GM12891 (cell line): ENCODE measurements at places on chromosomes 11 and 22.

- no peak for DNase-seq
Measured at GRCh38 chr22:17612057-17612456, 16.5 kb downstream of the ATP6V1E1 start.

- no peak for DNase-seq
Measured at GRCh38 chr22:37310075-37310606, 27.8 kb downstream of the CYTH4 start.

DNA sequence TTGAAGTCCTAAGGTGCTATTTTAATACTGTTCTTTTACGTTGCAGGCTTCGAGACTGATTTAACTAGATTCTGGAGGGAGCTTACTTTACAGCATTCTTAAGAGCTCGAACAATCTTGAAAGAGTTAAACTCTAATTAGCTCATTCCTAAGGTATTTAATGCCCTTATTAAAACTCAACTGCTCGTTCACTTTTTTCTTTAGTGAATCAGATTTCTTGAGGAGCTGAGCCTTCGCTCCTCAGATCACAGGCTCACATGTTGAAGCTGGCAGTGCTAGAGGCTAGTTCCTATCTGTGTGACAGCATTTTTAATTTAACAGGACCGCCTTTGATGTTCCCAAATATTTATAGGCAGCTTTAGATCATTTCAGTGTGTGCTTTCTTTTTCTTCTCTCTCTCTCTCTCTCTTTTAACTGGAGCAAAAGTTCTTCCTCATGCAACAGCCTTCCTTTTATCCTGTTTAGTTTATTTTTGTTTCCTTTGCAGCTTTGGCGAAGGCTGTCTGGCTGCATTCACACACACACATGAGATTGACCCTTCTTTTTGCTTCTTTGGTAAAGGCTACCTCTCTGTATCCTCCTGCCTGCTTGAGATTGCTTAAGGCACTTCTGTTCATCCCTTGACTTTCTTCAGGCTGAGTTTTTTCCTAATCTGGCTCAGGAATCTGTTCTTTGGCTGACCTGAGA is 21.0 kb downstream of the ZNRF3 start:
- no peak for DNase-seq

GRCh38 chr11:36218283-36218921 is 70.8 kb downstream of the COMMD9 start:
- no peak for DNase-seq

DNA sequence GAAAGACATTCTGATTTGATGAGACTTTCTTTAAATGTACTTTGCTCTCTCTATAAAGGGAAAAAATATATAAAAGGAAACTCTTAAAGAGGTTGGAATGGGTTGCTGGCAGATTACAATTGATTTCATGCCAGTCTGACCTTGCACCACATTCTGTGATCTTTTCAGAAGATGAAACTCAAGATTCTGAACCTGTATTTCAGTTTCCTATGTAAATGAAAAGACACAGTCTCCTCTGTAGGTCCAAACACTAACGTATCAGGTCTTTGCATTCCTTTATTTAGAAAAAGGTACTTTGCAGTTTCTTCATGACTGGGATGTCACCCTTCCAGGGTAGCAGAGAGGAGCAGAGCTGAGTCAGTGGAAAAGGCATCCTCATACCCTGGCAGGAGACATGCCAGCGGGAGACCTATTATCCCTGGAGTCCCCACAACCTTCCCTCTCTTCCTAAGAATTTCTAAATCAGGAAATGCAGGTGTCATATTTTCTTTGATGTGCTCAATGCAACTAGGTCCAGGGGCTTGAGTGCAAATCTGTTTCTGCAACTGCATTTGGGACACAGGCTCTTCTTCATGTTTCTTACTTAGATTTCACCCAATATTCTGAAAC is 282.6 kb downstream of the CADM1 start:
- DNase-seq = no peak

- DNase-seq = no peak
Measured at GRCh38 chr11:116960930-116961329, 123.5 kb upstream of the APOA1 start.

GRCh38 chr11:64877390-64878222 is 815 bp downstream of the EHD1 start:
- no peak for DNase-seq

DNA sequence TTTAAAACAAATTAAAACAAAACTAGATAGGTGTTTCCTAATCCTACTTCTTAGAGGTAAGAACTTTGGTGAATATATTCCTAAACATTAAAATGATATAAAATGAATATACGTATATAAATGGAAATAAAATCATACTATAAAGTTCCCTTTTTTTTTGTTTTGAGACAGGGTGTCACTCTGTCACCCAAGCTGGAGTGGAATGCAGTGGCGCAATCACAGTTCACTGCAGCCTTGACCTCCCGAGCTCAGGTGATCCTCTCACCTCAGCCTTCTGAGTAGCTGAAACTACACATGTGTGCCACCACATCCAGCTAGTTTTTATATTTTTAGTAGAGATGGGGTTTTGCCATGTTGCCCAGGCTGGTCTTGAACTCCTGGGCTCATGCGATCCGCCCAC is 44.9 kb downstream of the NPAT start:
- DNase-seq = no peak

DNA sequence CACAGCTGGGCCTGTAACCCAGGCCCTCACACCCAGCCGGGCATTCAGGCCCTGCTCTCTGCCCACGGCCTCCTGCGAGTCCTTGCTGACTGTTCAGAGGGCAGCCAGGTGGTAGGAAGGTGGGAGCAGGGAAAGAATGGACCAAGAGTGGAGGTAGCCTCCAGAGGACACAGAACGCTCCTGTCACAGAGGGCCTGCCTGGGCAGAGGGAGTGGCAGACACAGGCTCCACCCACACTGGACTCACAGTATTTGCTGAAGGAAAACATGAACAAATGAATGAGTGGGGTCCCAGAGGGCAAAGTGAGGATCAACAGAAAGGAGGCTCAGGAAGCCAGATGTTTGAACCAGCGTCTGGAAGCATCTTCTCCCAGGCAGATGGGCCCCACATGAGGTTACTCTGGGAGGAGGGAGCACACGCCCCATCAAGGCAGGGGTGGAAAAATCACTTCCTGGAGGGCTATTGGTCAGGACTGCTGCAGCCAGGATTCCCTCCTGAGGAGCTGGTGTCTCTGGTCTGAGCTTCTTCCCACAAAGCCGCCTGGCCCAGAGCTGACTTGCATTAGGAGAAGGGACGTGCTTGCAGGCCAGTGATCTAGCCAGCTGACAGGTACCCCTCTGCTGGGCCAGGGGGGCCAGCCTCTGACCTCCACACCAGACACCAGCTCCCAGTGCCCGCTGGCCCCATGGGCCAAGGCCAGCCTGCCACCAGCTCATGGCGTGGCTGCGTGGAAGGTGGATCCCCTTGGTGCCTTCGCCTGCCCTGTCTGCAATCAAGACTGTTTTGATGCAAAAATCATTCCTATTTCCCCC is 84.0 kb downstream of the THAP12 start:
- no peak for DNase-seq

GRCh38 chr22:17845327-17845726 is 71.1 kb upstream of the BID start:
- DNase-seq = no peak

DNA sequence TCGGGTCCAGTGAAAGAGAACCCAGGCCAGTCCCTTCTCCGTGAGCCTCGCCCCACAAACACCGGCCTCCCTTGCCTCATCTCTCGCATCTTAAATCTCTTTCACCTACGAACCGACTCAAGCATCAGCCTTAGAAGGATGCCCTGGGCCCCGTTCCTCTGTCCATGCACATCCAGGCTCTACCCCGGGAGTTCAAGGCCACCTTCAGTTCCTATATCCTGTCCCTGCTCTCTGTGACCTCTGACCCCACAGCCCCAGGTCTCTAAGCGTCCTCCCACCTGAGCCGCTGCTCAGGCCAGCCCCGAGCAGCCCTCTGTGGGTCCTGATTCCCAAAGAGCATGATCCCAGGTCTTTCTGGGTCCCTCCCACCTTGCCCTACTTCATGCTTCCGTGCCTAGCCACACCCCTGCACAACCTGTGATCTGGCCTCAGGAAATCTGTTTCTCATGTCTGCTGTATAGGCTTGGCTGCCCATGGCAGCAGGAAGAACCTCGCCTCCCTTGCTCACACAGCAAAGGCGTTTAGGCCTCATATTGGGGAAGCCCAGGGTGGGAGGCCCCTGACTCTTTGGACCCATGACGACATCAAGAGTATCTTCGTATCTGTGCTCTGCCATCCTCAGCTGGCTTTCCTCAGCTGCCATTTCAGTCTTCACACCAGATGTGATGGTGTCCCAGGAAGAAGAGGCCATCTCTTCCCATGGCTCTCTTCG is 77.5 kb upstream of the SEPTIN5 start:
- DNase-seq = no peak

DNA sequence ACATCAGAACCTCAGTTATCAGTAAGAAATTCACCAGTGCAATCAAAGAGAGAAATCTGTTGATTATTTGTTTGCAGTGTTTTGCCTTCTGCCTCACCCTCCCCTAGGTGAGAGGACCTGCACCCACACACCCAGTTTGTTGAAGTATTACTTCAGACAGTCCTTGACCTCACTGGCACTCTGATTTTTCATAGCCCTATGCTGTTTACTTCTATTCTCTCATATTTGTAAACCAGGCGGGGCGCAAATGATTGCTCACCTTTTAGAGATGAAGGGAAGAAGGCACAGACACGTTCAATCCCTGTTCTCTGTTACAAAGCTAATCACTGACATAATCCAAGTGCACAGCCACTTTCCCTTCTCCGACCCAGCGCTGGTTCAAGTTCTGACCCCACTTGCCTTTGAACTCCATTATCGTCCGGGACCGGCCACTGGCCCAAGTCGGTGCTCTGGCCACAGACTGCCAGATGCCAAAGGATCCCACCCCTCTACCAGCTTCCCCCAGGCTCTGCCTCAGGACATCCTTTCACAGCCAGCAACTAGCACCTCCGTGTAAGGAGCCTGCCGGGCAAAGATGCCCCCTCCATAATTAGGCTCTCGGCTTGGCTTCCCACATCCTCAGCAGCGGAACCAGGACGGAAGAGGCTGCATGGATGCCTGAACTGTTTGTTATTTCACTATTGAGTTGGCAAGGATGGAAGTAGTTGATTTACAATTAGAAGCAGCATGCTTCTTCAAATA is 1.7 kb downstream of the ETS1 start:
- DNase-seq = no peak

- no peak for DNase-seq
Measured at GRCh38 chr11:1438261-1438966, 48.2 kb downstream of the MOB2 start.

DNA sequence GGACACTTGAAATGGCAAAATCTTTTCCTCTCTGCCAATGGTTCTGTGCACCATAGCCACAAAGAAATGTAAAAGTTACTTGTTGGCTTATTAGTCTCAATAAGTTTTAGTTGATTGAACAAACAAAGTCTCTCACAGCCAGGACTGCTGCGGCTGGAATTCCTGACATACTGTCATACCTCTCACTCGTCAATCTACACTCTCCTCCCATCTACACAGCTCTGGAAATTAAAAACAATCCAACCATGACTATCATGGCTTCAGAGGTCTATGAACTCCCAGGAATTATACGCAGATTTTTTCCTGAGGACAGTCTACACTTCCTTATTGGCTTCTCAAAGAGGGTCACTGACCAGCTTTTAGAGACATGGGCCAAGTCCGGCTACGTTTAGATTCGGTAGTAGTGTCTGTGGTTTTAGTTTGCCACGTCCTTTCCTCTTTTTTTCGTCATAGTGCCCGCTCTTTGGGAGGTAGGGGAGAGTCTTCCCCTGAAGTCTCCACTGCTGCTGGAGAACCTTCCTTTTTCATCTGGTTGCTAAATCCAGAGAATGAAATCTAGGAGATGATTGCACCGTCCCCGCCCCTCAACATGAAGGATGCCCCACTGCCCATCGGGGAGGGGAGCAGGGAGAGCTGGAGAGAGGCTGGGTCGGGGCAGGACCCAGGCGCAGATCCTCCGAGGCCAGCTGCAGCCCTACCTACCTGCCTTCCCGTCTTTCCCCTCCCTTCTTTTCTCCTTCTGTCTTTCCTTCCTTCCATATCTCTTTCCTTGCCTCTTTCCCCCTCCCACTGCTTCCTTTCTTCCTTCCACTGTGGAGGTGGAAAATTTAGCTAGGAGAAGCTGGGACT is 1.0 kb upstream of the PLEKHB1 start:
- DNase-seq = no peak

DNA sequence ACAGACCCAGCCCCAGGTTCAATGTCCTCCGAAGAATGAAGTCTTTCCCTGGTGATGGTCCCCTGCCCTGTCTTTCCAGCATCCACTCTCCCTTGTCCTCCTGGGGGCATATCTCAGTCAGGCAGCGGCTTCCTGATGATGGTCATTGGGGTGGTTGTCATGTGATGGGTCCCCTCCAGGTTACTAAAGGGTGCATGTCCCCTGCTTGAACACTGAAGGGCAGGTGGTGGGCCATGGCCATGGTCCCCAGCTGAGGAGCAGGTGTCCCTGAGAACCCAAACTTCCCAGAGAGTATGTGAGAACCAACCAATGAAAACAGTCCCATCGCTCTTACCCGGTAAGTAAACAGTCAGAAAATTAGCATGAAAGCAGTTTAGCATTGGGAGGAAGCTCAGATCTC is 14.1 kb downstream of the APOL1 start:
- DNase-seq = no peak

- no peak for DNase-seq
Measured at GRCh38 chr11:120302001-120302805, 22.9 kb upstream of the TLCD5 start.

- DNase-seq = no peak
Measured at GRCh38 chr11:11301212-11301611, 51.8 kb downstream of the CSNK2A3 start.

- DNase-seq = no peak
Measured at GRCh38 chr22:22565981-22566380, 6.9 kb upstream of the PRAME start.

GRCh38 chr11:28628412-28628811 is 520.2 kb downstream of the METTL15 start:
- no peak for DNase-seq

- no peak for DNase-seq
Measured at GRCh38 chr11:134677397-134677822, 265.4 kb upstream of the B3GAT1 start.

DNA sequence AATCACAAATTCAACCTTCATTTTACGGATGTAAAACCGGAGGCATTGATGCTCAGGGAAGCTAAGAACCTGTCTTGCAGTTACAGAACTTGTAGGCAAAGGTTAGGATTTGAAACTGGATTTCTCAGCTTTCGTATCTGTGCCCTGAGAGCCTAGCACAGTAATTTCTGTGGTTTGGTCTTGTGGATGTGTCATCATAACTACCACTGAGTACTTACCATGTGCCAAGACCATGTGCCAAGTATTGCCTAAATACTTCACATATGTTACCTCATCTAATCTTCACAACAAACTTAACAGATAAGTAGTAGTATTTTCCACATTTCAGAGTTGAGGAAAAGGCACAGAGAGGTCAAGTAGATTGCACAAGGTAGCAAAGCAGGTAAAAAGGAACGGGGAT is 140.7 kb downstream of the NXPE2 start:
- DNase-seq = no peak

GRCh38 chr11:30009060-30009459 is 7.8 kb downstream of the KCNA4 start:
- no peak for DNase-seq

DNA sequence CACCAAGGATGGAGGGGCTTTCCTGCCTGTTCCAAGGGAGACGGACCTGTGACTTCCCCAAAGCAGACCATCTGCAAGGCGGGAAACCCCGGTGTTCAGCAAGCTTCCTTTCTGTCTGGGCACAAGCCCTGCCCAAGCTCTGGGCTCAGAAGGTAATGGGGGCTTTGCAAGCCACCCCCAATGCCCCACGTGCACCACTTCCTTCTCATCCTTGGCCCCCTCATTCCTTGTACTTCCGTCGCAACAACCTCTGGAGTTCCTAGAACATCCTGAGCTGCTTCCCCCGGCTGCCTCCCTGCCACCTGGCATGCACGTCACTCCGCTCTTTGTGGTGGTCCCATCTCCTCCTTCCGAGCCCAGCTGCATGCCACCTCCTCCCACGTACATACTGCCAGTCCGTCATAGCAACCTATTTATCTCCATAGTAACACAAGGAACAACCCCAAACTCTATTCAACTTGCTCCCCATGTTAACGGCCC is 3.9 kb downstream of the MYEOV start:
- no peak for DNase-seq
